ENCODE measurements at places on chromosomes 2 and 18. TPM values are rescaled to one million over a fixed set of nuclear protein-coding genes. Genes with fewer than 3 reads are reported as not detected.

IL18RAP gene
- not detected for total RNA-seq

MARCO gene
- total RNA-seq, result not detected

MROH2A gene
- not detected for total RNA-seq

ASAP2 gene
- 43.5 TPM for total RNA-seq

WNT10A gene
- total RNA-seq, result not detected

CIDEA gene
- 12.1 TPM for total RNA-seq

FN1 gene
- total RNA-seq, result 2,380 TPM

UGT1A8 gene
- total RNA-seq, result 0.12 TPM

EVX2 gene
- 0.11 TPM for total RNA-seq

IL1R2 gene
- not detected for total RNA-seq

MTHFD2 gene
- 179 TPM for total RNA-seq

IL1F10 gene
- total RNA-seq, result not detected

GPR148 gene
- total RNA-seq, result 0.12 TPM

ST8SIA5 gene
- under 0.01 TPM for total RNA-seq

CDH7 gene
- not detected for total RNA-seq

AP1S3 gene
- total RNA-seq, result 10.2 TPM

MEIS1 gene
- 131 TPM for total RNA-seq

ACADL gene
- 0.11 TPM for total RNA-seq

ABHD1 gene
- total RNA-seq, result under 0.01 TPM

MLPH gene
- total RNA-seq, result 110 TPM

THOC1 gene
- total RNA-seq, result 46.2 TPM

SPRED2 gene
- 9.3 TPM for total RNA-seq

CYP20A1 gene
- 41.6 TPM for total RNA-seq

UGT1A4 gene
- total RNA-seq, result not detected

NBAS gene
- 147 TPM for total RNA-seq

SLC9A2 gene
- not detected for total RNA-seq

RFX8 gene
- total RNA-seq, result 15.3 TPM

MOGAT1 gene
- total RNA-seq, result not detected

SNTG2 gene
- total RNA-seq, result 0.11 TPM

LYG1 gene
- total RNA-seq, result 0.22 TPM

SKA1 gene
- total RNA-seq, result 9.9 TPM

UPP2 gene
- total RNA-seq, result not detected

MARCHF4 gene
- total RNA-seq, result 3.1 TPM

PIKFYVE gene
- total RNA-seq, result 38.1 TPM

TRIM54 gene
- total RNA-seq, result 0.33 TPM

PUM2 gene
- total RNA-seq, result 56.6 TPM

RTTN gene
- total RNA-seq, result 18.0 TPM

REG3G gene
- total RNA-seq, result not detected

CHN1 gene
- 5.4 TPM for total RNA-seq

PROM2 gene
- total RNA-seq, result 0.25 TPM

SPATS2L gene
- total RNA-seq, result 88.4 TPM

FAM237A gene
- total RNA-seq, result not detected

TGFA gene
- not detected for total RNA-seq

CCBE1 gene
- total RNA-seq, result 21.2 TPM

MARS2 gene
- 3.1 TPM for total RNA-seq

MBP gene
- total RNA-seq, result 4.0 TPM

NETO1 gene
- not detected for total RNA-seq

DUSP2 gene
- total RNA-seq, result 2.3 TPM

ALK gene
- total RNA-seq, result under 0.01 TPM

CRYGC gene
- not detected for total RNA-seq

Data from uterine smooth muscle cell (primary cell).